RPMI7951 (cell line): ENCODE measurements at places on chromosomes 3 and 15. TPM values are rescaled to one million over a fixed set of nuclear protein-coding genes. Genes with fewer than 3 reads are reported as not detected.
A peak's percentile ranks its signal among the peaks of the same experiment; 100 is the strongest.

- peak; percentile 51 for DNase-seq
These were observed 20.7 kb downstream of the ZBTB38 start for GRCh38 chr3:141388823-141389621.

- no peak for DNase-seq
These were observed at the start of gene IGSF10 for GRCh38 chr3:151460774-151461450. TSS of gene IGSF10 (minus strand) at chr3:151461061. CDS start at chr3:151458709, 2,352 bp downstream.

- no peak for DNase-seq
These were observed 308.4 kb upstream of the CDIN1 start for GRCh38 chr15:36271048-36271447.

The RCCD1 gene
- 26.8 and 29.9 TPM in 2 replicates for total RNA-seq

The LXN gene
- total RNA-seq: 13.6 and 21.6 TPM in 2 replicates

The WDR93 gene
- 0.10 and 0.48 TPM in 2 replicates for total RNA-seq

The HGD gene
- total RNA-seq: 0.24 TPM in 1 of 2 replicates, not detected in the other

DNA sequence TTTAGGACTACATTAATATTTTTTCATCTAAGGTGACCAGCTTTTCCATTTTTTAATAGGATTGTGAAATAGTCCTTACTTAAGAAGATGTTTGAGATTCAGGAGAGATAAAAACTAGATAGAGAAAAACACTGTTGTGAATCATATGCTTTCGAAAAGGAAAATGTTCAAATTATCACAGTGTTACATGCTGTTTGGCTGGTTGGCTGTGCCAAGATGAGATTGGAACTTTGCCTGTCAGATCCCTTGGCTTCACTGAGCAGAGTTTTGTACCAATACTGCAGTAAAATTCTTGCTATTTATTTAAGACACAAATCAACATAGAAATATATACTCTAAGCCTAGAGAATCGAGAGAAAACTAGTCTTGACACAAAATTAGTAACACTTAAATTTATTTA lies 117.2 kb downstream of the OXSM start:
- no peak for DNase-seq

The ISLR gene
- total RNA-seq: 2.5 and 8.8 TPM in 2 replicates

The NDUFAF3 gene
- total RNA-seq: 260 and 301 TPM in 2 replicates

The ROBO2 gene
- total RNA-seq: not detected in 2 replicates

GRCh38 chr3:132210476-132211346 lies 106.5 kb upstream of the ACP3 start:
- no peak for DNase-seq

The GCNT3 gene
- not detected in 2 replicates for total RNA-seq

The TEX55 gene
- not detected in 2 replicates for total RNA-seq

The CPB1 gene
- total RNA-seq: not detected in 2 replicates

The MTMR10 gene
- 8.4 and 13.2 TPM in 2 replicates for total RNA-seq

DNA sequence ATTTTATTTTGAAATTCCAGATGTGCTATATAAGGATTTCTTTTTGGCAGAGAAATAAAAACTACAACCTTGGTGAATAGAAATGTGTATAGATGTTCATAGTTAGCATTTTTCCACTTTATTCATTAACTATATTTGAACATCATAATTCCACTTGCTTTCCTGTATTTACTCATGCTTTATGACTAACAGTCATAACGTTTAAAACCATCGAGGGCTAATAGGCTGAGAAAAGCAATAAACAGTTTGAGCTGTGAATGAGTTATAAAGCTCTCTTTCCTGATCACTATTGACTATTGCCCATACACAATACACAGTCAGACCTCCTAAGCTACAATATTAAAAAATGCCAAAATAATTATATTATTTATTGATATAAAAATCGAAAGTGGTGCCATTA lies 502.1 kb upstream of the RASGRP1 start:
- no peak for DNase-seq

DNA sequence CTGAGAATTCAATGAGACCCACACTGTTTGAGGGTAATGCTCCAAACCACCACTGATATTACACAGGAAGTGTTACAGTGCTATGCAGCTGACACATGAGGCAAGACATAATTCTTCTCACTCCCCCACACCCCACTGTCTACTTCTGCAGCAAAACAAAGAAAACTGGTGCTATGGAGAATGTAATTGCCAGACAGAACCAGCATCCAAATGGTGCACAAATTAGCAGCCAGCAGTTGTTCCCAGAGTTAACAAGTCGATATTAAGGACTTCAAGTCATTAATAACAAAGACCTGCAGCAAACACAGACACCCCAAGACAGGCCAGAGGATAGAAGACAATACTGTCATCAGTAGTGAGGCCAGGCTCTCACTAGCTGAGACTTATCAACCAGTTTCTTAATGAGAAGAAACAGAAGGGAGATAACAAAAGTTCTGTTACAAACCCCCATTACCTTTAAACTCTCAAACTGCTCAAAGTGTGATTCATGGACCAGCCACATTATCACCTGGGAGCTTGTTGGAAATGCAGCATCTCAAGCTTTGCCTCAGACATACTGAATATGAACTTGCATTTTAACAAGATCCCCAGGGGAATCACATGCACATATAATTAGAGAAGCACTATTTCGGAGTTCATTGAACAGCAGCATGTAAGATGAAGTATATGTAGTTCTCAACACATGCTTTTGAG lies 58.7 kb upstream of the FNDC3B start:
- DNase-seq: no peak

GRCh38 chr3:121661376-121661775 lies 673 bp upstream of the HCLS1 start:
- DNase-seq: no peak

The CCR4 gene
- not detected in 2 replicates for total RNA-seq

The KIF23 gene
- total RNA-seq: 134 and 151 TPM in 2 replicates

GRCh38 chr15:29568840-29569532 lies 253.3 kb downstream of the TJP1 start:
- peak; percentile 18 for DNase-seq

The SERINC4 gene
- total RNA-seq: not detected in 2 replicates

DNA sequence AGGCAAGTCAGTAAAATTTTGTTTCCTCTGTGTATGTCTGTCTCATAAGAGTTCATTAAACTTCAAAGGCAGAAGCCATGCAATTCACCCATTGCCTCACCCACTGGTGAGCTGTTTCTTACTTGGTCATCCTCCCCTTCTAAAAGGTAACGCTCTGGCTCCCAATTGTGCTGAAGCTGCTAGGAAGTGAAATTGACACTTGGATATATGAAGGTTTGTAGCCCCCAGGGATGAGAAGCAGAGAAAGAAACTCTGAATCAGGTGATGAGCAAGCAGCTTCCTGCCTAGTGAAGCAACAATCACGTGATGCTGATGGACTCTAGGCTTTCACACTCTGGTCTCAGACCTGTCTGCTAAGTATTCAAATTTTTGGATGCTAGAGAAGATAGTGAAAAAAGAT lies 70.7 kb downstream of the CD200R1L start:
- DNase-seq: no peak

DNA sequence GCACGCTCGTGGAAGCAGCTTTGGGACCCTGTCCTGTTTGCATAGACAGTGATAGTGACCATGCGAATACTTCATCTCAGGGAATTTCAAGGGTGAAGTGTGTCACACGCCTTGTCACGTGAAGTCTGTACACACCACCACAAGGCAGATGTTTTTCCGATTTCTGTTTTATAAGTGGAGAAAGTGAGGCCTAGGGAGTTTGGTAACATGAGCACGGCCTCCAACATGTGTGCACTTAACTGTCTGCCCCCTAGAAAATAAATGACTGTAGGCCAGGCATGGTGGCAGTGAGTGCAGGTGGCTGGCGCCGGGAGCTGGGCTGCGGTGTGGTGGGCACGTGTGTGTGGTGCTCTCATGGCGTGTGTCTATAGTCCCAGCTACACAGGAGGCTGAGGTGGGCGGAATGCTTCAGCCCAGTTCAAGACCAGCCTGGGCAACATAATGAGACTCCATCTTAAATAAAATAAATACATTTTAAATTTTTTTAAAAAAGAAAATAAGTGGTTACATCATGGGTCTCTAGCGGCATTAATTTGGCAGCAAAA lies 42.0 kb downstream of the WHAMM start:
- DNase-seq: no peak

DNA sequence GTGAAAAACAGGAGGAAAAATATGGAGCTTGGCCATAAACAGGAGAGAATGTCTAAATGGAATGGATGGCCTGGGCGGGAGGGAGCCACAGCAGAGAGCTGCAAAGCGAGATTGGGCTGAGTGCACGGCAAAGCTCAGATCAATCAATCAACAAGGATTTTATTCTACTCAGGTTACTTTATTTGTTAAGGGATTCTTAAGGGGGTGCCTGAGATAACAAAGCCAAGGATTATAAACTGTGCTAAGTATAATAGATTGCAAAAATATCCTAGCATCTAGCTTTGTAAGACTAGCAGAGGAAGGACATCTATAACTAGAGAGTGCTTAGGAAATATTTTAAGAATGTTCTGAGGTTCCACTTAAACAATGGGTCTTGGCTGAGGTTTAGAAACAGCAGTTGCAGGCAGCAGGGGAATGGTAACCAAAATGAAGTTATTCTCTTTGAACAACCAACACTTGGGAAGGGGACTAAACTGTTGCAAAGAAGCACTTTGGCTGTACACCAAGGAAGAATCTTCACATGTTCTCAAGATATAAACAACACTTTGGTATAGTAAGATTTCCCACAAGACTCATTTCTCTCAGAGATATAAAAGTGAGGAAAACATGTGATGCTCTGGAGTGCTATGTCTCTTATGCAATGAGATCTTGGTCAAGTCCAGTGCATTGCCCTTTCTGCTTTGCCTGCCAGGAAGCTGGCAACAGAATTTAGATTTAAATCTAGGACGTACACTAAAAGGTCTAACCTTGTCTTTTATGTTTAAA lies 35.5 kb downstream of the TMEM212 start:
- DNase-seq: no peak

GRCh38 chr3:64827431-64827830 lies 139.6 kb upstream of the ADAMTS9 start:
- DNase-seq: no peak

The NOP10 gene
- total RNA-seq: 411 and 530 TPM in 2 replicates
